ENCODE measurements at places on chromosomes 5 and 9. TPM values are rescaled to one million over a fixed set of nuclear protein-coding genes. Genes with fewer than 3 reads are reported as not detected.

GADD45G gene
- total RNA-seq: 19.8 TPM

- no peak for DNase-seq
- no peaks in the 10 kb centered on the region for H3K4me1 ChIP-seq
- no peak overlapping the region for H3K27ac ChIP-seq
- no peaks in the 10 kb centered on the region for H3K27me3 ChIP-seq
Measured at GRCh38 chr5:120576588-120576987, 112.5 kb downstream of the PRR16 start.

- no peaks in the 10 kb centered on the region for H3K36me3 ChIP-seq
- H3K27me3 ChIP-seq: peaks cover 55% of the 10 kb centered on the region
- DNase-seq: no peak
- no peak overlapping the region for H3K4me3 ChIP-seq
- no peak overlapping the region for H3K27ac ChIP-seq
Measured at GRCh38 chr5:42943931-42944631, 96.0 kb downstream of the ANXA2R start.

GRCh38 chr5:95068289-95068910, 216.5 kb downstream of the MCTP1 start:
- H3K27ac ChIP-seq: no peak overlapping the region
- no peaks in the 10 kb centered on the region for H3K27me3 ChIP-seq
- no peak for DNase-seq
- no peaks in the 10 kb centered on the region for H3K4me1 ChIP-seq
- no peak overlapping the region for H3K4me3 ChIP-seq

GRCh38 chr5:31625394-31625793, 13.5 kb upstream of the PDZD2 start:
- H3K27ac ChIP-seq: no peak overlapping the region
- no peaks in the 10 kb centered on the region for H3K36me3 ChIP-seq
- H3K4me1 ChIP-seq: no peaks in the 10 kb centered on the region
- H3K4me3 ChIP-seq: no peak overlapping the region
- DNase-seq: no peak

GRCh38 chr9:15205632-15206420, 101.2 kb downstream of the TTC39B start:
- no peak overlapping the region for H3K27ac ChIP-seq
- H3K36me3 ChIP-seq: peaks cover 10% of the 10 kb centered on the region
- H3K27me3 ChIP-seq: no peaks in the 10 kb centered on the region
- H3K4me1 ChIP-seq: no peaks in the 10 kb centered on the region
- DNase-seq: no peak

DNA sequence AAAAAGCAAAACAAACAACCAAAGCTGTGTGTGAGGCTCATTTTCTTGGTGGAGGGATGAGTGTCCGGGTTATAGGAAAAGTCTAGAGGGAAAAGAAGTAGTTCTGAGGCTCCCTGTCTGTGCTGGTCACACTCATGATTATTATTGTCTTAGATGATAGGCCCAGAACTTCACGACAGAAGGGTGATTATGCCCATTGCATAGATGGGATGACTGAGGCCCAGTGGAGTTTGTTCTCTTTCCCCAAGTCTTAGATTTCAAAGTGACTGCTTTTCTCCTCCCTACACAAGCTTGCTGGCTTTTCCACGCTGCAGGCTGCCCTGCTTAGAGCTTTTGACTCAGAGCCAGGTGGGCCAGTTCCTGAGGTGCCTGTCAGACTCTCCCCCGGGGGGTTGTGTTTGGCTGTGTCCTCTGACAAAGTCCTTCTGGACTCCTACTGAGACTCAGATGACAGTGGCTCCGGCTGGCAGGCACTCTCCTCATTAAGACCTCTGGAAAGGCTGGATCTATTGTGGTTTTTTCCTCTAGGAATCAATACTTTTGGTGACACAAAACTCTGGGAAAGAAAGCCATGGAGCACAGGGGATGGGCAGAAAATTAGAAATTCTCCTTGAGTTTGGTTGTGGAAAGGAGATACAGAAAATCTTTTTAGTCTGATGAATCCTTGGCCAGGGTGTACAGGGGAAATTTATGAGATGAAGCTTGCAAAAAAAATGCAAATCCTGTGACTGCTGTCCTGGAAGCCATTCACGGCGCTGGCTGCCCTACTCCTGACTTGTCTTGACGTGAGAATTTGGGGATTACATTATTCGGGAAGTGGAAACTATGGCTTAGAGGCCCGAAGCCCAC, 120.9 kb downstream of the NSG2 start:
- H3K27me3 ChIP-seq: no peaks in the 10 kb centered on the region
- no peak overlapping the region for H3K27ac ChIP-seq
- no peaks in the 10 kb centered on the region for H3K36me3 ChIP-seq
- H3K4me3 ChIP-seq: no peak overlapping the region
- no peak for DNase-seq

DNA sequence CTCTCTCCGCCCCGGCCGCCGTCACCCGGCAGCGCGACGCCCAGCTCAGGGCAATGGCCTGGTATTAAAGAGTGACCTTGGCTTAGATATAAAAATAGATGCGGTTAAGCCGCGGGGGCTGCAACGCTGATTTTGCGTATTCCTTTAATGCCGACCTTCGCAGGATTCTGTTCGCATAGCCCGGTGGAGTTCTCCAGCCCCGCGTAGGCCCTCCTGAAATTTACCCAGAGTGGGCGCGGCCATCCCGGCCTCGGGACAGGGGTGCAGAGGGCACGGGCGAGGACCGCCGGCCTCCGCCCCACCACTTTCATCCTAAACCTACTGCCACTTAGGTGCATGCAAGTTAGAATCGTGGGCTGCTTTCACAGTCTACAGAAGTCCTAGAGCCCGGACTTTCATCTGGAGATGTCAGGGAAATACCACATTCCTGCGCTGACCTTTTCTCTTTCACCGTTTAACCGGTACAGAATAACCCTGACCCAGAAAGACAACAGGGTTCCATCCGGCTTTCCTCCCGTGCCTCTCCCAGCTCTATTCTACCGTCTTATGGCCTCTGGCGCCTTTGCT, 492 bp upstream of the FAM169A start:
- no peaks in the 10 kb centered on the region for H3K36me3 ChIP-seq
- H3K4me3 ChIP-seq: peak overlapping the region; percentile 45
- no peak overlapping the region for H3K27ac ChIP-seq
- H3K4me1 ChIP-seq: no peaks in the 10 kb centered on the region
- H3K27me3 ChIP-seq: peaks cover 39% of the 10 kb centered on the region

SPINK4 gene
- total RNA-seq: not detected

- peaks cover 11% of the 10 kb centered on the region for H3K4me1 ChIP-seq
- DNase-seq: no peak
- peaks cover 6% of the 10 kb centered on the region for H3K27me3 ChIP-seq
- H3K4me3 ChIP-seq: no peak overlapping the region
- no peaks in the 10 kb centered on the region for H3K36me3 ChIP-seq
- H3K27ac ChIP-seq: no peak overlapping the region
Measured at GRCh38 chr5:14038341-14038959, 94.0 kb upstream of the DNAH5 start.

DNA sequence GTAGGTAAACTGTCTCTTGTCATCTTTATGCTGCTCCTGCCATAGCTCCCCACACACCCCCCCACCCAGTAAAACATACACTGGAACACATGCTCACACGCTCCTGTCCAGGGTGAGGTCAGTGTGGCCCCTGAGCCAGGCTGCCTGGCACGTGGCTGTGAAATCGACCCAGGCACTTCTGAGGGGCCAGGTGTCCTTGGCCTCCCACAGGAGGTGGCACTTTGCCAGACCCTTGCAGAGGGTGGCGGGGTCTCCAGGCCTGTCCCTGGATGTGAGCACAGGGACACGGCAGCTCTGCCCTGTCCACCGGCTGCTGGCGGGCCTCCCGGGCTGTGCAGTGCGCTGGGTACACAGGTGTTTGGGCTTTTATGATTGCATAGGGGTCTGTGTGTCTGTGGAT, 10.0 kb upstream of the CRB2 start:
- H3K27ac ChIP-seq: no peak overlapping the region
- no peak overlapping the region for H3K4me3 ChIP-seq
- no peak for DNase-seq
- no peaks in the 10 kb centered on the region for H3K27me3 ChIP-seq

DNA sequence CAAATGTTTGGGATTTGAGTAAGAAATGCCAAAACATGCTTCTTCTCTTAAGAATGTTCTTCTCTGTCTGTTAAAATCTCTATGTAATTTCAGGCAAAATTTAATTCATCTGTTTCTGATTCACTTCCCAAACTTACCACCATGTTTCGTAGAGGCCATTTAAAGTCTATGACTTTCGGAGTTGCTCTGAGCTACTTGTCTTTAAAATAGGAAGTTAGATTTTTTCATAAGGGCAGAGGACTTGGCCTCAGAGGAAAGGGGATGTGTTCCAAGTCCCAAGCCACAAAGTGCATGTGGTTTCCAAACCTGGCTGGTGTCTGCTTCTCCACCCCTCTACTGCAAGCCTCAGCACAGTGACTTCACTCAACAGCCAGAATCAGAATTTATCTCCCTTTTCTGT, 111.3 kb upstream of the ADRA1B start:
- no peak overlapping the region for H3K27ac ChIP-seq
- no peak for DNase-seq
- no peaks in the 10 kb centered on the region for H3K4me1 ChIP-seq
- H3K4me3 ChIP-seq: no peak overlapping the region
- no peaks in the 10 kb centered on the region for H3K36me3 ChIP-seq

UBLCP1 gene
- 25.0 TPM for total RNA-seq

GRCh38 chr5:21152611-21153010, 1164.6 kb upstream of the CDH18 start:
- no peaks in the 10 kb centered on the region for H3K27me3 ChIP-seq
- no peak for DNase-seq
- H3K36me3 ChIP-seq: no peaks in the 10 kb centered on the region
- no peak overlapping the region for H3K4me3 ChIP-seq

GRCh38 chr5:175599210-175599609, 58.7 kb upstream of the HRH2 start:
- no peaks in the 10 kb centered on the region for H3K36me3 ChIP-seq
- no peaks in the 10 kb centered on the region for H3K27me3 ChIP-seq
- H3K4me1 ChIP-seq: no peaks in the 10 kb centered on the region
- H3K4me3 ChIP-seq: no peak overlapping the region

- H3K27ac ChIP-seq: no peak overlapping the region
- DNase-seq: no peak
- H3K27me3 ChIP-seq: peaks cover 6% of the 10 kb centered on the region
- H3K4me3 ChIP-seq: no peak overlapping the region
Measured at GRCh38 chr5:169442403-169442874, 141.1 kb upstream of the SPDL1 start.

DNA sequence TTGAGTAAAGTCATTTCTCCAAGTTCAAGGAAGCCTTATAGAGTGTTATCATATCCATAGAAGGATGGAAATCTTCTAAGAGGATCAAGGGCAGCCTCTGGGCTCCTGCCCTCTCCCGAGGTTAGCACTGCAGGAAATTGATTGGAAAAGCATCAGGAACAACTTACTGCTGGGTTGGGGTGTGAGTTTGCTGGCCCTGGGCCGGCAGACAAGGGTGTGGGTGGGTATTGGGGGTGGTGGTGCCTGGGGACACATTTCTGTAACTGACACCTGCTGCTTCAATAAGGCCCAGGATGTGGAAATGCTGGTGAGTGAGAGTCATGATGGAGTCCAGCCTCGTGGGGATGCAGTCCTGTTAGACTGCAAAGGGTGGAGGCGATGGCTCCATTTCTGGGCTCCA, 5.5 kb downstream of the CSF2 start:
- DNase-seq: no peak
- H3K4me3 ChIP-seq: no peak overlapping the region
- no peaks in the 10 kb centered on the region for H3K4me1 ChIP-seq
- H3K27me3 ChIP-seq: no peaks in the 10 kb centered on the region
- no peaks in the 10 kb centered on the region for H3K36me3 ChIP-seq

DNA sequence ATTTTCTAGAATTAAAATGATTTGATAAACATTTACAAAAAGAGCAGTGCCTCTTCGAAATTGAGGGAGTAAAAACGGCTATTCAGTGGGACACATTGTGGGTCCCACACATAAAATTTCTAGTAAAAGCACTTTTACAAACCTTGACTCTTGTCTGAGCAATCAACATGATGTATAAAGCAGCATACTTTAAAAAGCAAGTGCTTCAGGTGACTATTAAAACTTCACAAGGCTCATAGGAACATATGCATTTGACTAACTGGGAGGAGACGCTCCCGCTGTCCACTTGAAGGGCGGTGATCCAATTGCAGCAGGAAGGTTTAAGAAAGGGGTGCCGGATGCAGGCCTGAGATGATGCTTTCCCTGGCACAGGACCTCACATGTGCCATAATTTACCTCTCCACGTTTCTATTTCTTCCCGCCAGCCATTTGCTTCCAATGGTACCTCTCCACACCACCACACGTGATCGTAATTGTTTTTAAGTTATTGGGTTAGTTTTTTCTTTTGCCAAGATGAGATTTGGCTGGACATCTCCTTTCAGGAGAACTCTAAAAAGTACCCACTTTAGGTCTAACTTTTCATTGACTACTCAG, 1.8 kb downstream of the MCTP1 start:
- H3K27ac ChIP-seq: no peak overlapping the region
- no peaks in the 10 kb centered on the region for H3K36me3 ChIP-seq
- no peak for DNase-seq
- peaks cover 55% of the 10 kb centered on the region for H3K27me3 ChIP-seq

GRCh38 chr5:169013208-169013728, 287.7 kb downstream of the SLIT3 start:
- H3K4me3 ChIP-seq: no peak overlapping the region
- DNase-seq: no peak
- H3K4me1 ChIP-seq: no peaks in the 10 kb centered on the region
- no peaks in the 10 kb centered on the region for H3K27me3 ChIP-seq
- H3K27ac ChIP-seq: no peak overlapping the region

- H3K27ac ChIP-seq: no peak overlapping the region
- DNase-seq: no peak
- no peaks in the 10 kb centered on the region for H3K27me3 ChIP-seq
- H3K36me3 ChIP-seq: no peaks in the 10 kb centered on the region
Measured at GRCh38 chr5:135426102-135427082, 20.8 kb downstream of the DCANP1 start.

- no peak for DNase-seq
- no peak overlapping the region for H3K4me3 ChIP-seq
- no peaks in the 10 kb centered on the region for H3K27me3 ChIP-seq
- H3K27ac ChIP-seq: no peak overlapping the region
- peaks cover 54% of the 10 kb centered on the region for H3K4me1 ChIP-seq
Measured at GRCh38 chr5:80190960-80191359, 64.9 kb downstream of the SERINC5 start.

All from upper lobe of right lung (tissue), 1 donor.